Hippocampal formation (tissue), 2 donors: ENCODE measurements at places on chromosomes 11 and 22.

DNA sequence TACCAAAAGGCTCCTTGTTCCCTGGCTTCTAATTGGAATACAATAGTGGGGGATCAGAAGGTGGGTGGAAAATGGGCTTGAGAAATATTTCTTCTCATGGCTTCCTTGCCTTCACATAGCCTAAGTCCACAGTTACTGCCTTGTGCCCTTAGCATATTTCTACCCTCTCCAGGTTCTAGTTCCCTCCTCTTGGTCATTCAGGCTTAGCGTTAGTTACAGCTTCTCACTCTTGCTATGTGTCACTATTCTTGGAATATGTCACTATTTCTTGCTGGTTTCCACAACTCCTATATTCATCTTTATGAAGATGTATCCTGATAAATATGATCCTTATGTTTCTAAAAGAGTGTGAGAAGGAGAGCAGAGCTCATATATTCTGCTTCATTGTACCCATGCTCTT lies 2.5 kb downstream of the OR2D2 start:
- no peak for DNase-seq

DNA sequence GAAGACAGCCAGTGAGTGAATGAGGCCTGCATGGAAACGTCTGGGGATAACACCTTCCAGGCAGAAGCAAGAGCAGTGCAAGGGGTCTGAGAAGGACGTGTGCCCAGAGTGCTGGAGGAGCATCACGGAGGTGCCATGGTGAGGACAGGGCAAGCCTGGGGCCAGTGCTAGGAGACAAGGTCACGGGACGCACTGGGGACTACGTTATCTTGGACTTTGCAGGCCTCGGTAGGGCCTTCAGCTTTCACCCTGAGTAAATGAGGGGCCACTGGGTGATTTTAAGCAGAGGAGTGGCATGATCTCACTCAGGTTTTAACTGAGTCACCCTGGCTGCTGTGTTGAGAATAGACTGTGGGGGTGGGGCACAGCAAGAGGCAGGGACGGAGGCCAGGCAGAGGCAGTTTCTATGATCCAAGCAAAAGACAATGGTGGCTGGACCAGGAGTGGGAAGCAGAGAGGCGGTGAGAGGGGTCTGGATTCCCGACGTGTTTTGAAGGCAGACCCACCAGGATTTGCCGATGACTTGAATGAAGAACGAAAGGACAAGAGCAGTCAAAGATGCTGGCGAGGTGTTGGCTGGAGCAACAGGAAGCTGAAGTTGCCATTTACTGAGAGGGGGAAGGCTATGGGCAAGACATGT lies 102.7 kb upstream of the PARVA start:
- no peak for DNase-seq

- no peak for DNase-seq
These were observed 92.2 kb upstream of the SORL1-AS1 start for GRCh38 chr11:121544956-121545355.

- DNase-seq, result no peak
These were observed 77.4 kb downstream of the GGTLC2 start for GRCh38 chr22:22721681-22722354.

GRCh38 chr22:25840167-25840566 lies 98.2 kb downstream of the MYO18B start:
- DNase-seq, result no peak

DNA sequence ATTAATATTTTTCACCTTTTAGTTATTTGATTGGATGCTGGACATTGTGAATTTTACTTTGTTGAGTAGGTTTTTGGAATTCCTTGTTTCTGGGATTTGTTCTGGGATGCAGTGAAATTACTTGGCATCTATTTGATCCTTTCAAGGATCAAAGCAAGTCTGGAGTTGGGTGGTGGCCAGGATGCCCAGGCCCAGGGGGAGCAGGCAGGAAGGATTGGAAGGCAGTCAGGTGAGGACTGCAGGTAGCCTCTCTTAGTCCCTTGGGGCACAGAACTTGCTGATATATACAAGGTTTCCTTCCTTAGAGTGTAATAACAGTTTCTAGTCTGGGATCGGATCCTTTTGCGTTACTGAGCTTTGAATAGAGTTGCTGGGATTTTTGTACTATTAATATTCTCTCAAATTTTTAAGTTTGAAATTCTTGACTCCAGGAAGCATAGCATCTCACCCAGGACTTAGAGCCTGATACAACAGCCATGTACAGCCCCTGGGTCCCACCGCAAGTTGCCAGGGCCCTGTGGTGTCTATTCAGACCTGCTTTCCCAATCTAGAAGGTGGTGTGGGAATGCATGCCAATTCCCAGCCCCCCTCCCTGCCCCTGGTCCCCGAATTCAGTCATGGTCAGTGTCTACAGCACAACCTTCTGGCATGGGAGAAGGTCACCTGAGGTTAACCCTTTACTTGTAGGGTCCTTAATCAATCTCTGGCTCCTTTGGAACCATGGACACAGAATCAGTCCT lies 6.1 kb downstream of the ZNF74 start:
- no peak for DNase-seq

DNA sequence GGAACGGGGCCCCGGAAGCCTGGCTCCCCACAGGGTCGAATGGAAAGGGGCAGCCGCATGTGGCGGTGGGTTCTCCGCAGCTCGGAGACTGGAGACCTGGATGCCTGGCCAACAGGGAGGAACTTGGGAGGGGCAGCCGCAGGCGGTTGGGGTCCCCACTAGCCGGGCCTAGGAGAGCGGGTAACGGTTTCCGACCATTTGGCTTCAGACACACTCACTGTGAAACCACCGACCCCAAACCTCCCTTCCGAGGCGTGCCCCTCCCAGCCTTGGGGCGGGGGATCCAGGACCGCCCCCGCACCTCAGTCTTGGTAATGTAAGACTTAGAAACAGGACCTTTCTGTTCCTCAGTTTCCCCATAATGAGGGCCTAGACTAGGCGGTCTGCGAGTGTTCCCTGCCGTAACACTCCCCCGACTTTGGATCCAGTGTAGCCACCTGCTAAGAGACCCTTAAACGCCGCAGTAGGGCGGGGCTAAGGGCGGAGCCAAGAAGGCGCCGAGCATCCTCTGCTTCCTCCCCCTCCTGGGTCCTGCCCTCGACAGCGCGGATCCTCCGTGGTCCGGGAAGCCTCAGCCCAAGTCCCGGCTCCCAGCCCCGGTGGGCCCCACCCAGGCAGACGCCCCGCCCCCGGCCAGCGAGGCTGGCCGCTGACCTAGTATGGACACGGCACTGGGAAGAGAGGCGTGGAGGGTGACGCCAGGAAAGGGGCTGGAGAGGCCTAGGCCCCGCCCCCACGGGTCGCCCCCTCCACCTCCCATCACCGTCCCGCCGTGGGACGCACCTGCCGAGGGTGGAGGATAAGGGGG lies 1.8 kb upstream of the RASGRP2 start:
- peak; percentile 25 for DNase-seq

- DNase-seq, result peak; percentile 80
These were observed at the start of gene FOXRED2 for GRCh38 chr22:36506637-36507517. Gene FOXRED2, minus strand, starts transcription at chr22:36507040. Its CDS starts 618 bp downstream, at chr22:36506422.

DNA sequence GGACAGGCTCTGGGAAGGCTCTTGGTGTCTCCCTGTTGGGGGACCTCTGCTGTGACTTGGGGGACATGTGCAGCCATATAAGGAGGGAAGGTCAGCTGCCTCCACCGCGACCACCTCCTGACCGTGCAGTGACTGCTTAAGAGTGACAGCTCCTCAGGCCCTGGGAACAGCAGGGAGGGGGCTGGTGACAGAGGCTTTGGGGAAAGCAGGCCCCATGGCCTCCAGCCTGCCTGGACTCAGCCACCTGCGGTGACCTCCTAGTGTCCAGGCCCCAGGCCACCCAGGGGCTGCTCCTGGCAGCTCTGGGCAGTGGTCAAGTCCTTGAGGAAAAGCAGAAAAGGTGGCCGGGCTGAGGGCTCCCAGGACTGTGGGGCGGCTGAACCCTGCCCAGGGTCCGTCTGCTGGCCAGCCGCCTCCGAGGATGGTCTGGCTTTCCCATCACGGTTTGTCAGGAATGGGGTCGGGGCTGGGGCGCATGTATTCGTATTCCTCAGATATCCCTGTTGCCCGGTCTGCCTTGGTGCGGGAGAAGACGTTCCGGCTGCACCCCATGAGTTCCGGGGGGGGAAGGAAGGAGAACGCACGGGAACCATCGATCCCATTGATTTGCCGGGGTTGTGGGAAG lies 96.8 kb downstream of the WNT7B start:
- DNase-seq, result no peak

DNA sequence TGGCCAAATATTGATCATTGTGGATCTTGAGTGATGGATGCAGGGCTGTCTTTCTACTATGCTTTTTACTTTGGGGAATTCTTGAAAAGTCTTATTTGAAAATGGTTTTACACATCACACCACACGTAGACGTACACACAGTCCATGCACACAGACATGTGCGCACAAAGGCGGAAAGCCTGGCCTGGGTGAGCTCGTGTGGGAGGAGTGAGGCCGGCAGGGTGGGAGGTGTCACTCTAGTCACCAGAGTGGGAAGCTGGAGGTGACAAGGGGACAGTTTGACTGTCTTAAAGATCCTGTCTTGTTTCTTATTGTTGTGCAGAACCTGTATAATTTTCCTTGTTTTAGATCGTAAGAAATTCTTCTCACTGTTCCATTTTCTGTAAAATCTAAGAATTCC lies 326.9 kb downstream of the TBC1D22A start:
- DNase-seq, result no peak

- DNase-seq, result no peak
These were observed at the start of gene KCNA4 for GRCh38 chr11:30016588-30017363. Gene KCNA4, minus strand, starts transcription at chr11:30017030. Its CDS starts 4,352 bp downstream, at chr11:30012678.

GRCh38 chr22:44701187-44701790 lies 715 bp upstream of the PRR5 start:
- no peak for DNase-seq

GRCh38 chr11:975827-976226 lies 50.2 kb downstream of the AP2A2 start:
- DNase-seq, result no peak

GRCh38 chr22:28051787-28052356 lies 132.8 kb upstream of the PITPNB start:
- peak; percentile 47 for DNase-seq

DNA sequence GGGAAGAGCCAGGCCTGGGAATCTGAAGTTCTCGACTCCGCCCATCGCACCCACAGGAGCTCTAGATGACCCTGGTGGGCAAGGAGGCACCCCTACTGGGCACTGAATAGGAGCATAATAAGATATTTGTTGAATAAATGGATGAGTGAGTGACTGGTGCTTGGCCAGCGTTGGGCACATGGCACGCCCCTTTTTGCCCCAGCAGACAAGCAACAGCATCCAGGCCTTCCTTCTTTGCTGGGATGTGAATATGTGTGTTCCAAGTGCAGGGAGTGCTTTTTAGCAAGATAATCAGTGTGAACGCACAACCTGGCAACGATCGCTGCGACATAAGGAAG lies 443 bp upstream of the CELF1 start:
- DNase-seq, result no peak

DNA sequence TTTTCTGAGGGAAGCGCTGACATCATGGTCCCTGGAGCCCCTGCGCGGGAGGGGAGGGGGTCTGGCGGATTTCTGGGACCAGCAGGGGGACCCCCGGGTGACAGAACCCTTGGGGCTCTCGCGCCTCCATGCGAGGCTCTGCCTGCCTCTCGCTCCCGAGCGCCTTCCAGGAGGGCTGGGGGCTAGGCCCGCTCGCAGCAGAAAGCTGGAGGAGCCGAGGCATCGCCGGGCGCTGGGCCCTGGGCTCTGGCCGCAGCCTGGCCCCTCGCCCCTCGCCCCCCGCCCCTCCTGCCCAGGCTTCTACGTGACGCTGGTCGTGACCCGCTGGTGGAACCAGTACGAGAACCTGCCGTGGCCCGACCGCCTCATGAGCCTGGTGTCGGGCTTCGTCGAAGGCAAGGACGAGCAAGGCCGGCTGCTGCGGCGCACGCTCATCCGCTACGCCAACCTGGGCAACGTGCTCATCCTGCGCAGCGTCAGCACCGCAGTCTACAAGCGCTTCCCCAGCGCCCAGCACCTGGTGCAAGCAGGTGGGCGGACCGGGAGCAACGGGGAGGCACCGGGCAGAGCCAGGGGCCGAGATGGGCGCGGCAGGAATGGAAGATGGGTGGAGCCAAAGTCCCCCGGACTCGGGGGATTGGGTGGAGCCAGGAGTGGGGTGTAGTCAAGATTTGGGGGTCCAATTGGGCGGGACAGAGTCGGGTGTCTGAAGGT lies 5.4 kb downstream of the BEST1 start:
- DNase-seq, result no peak
